ENCODE measurements at places on chromosomes 2 and 18.

- DNase-seq: no peak
Measured at GRCh38 chr2:139201516-139201915, 421.3 kb upstream of the NXPH2 start.

DNA sequence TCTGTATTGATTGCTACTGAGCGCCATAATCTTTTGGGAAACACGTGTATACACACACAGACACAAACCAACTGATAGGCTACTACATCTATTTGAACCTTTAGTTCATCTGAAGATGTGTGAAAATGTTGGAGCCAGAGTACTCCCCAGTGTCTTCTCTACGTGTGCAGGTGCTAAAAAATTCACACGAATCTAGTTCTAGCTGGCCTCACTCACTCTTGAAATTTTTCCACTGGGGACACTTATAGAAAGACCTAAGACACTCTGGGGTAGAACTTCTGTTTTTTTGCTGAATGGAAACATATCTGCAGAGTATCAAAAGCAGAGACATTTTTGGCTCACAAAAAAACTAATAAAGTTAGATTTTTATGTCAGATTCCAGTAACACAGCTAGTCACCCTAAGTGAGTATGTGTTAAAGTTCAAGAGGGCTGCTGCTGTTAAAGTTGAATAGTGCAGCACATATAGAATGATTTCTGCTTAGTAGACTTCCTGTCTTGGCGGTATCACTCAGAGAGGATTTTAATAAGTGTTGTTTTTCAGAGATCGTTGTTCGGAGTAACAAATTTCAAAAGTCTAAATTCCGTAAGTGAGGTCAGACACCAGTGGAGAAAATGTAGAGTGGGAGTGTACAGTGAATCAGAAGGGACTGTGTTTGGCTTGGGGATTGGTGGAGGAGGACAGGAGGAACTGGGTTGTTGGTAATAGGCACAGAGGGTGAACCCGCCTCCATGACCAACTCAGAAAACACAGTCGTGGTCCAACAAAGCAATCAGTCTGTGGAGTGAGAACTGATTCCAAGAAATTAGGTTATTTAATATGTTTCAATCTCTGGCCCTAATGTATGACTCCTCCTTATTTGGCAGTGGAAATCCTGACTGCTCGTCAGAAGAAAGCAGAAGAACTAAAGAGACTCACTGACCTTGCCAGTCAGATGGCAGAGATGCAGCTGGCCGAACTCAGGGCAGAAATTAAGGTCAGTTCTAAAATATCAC, 43.1 kb downstream of the KCTD18 start:
- no peak for DNase-seq

DNA sequence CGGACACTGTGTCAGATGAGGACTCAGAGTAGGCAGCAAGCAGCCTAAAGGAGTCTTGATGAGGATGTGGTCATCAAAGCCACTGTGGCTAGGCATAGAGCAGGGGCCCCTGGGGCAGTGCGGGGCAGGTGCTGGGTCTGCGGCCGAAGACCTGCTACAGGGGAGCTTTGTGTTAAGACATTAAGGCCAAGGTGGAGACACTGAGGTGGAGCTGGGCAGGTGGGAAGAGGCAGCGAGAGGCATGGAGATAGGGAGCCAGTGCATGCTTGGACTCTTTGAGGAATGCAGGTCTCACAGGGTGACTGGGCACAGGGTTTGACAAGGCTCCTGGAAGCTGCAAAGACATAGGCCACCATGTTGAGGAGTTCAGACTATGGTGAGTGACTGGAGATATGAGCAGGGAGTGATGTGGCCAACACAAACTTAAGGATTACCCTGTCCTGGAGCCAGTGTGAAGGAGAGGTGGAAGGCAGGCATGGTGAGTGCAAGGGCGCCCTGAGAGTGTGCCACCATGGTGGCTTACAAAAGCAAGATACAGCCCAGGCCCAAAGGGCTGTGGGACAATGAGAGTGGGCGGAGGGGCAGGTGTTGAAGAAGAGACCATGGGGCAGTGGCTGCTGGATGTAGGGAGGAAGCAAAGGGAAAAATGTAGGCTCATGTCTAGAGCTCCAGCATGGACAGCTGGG, 450.9 kb upstream of the HS6ST1 start:
- DNase-seq: no peak

- no peak for DNase-seq
Measured at GRCh38 chr2:171244970-171245782, 84.5 kb upstream of the TLK1 start.

GRCh38 chr2:133097666-133098065, 427.7 kb upstream of the LYPD1 start:
- DNase-seq: no peak

DNA sequence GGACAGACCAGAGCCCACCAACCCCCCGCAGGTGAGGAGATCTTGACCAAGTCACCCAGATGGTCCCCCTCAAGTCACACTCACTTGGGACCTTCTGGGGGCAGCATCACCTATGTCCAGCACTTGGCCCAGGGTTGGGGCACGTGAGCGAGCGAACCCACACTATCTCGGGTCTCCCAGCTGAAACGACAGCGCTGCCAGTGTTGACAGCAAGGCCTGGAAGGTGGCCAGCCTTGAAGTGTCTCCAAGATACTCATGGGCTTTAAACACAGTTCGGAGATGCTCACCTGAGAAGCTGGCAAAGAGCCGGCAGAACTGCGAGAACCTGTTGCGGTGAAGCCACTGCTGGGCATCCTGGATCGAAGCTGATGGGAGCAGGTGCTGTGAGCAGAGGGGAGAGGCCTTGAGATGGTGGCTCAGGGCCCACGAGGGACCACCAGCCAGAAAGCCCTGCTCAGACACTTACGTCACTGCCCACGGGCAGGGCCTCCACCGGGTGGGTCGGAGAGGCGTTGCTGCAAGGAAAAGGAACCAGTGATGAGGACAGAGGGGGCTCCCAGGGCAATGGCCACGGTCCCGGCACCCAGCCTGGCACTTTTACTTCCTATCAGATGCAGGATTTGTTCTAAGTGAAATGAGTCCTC, 47.5 kb downstream of the TFCP2L1 start:
- no peak for DNase-seq

- no peak for DNase-seq
Measured at GRCh38 chr2:125004106-125004800, 979.2 kb downstream of the CNTNAP5 start.

DNA sequence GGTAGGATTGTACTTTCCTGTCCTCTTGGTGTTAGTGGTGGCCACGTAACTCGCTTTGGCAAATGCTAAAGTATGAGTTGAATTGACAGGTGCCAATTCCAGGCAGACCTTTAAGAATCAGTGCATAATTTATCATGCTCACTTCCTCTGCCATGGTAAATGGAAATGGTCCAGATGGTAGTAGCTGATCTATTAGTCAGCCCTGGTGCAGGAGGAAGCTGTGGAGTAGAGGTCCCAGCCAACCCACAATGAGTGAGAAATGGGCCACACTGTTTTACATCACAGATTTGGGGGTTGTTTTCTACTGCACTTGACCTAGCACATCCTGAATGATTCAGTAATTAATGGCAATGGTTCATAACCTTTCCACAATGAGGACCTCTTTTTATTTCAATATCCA, 104.4 kb downstream of the RGPD3 start:
- DNase-seq: no peak

- no peak for DNase-seq
Measured at GRCh38 chr2:178331474-178332432, 119.2 kb downstream of the PRKRA start.

- DNase-seq: no peak
Measured at GRCh38 chr2:120564213-120565094, 171.2 kb upstream of the GLI2 start.

DNA sequence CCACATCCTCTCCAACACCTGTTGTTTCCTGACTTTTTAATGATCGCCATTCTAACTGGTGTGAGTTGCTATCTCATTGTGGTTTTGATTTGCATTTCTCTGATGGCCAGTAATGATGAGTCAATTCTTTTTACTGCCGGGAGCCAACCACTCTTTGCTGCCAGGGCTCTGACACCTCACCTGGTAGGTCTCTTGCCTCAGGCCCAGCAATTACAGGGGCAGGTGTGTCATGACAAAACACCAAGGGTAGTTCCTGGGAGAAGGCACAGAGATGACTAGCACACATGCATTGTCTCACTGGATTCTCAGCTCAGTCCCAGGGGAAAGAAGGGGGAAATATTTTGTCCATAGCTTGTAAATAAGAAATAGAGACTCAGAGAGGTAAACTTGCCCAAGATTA, 122.3 kb downstream of the CHST9 start:
- DNase-seq: no peak

DNA sequence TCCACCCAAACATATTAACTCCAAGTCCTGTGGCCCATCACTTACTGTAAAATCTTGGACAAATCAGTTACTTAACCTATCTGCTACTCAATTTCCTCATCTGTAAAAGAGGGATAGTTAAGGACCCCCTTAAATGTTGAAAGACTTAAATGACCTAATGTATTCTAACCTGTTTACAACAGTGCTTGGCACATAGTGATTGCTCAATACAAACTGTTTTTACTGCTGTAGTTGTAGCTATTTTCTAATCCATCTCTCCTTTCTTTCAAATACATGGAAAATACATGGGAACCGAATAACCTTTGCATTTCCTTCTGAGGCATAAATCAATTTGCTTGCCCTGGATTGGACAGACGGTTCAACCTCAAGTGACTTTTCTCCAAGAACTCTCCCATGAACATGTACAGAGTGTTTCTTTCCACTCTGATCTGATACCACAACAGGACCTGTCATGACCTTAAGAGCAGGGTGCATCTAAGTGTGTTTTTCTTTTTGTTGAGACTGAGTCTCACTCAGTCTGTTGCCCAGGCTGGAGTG, 2.7 kb downstream of the LNPK start:
- DNase-seq: no peak

DNA sequence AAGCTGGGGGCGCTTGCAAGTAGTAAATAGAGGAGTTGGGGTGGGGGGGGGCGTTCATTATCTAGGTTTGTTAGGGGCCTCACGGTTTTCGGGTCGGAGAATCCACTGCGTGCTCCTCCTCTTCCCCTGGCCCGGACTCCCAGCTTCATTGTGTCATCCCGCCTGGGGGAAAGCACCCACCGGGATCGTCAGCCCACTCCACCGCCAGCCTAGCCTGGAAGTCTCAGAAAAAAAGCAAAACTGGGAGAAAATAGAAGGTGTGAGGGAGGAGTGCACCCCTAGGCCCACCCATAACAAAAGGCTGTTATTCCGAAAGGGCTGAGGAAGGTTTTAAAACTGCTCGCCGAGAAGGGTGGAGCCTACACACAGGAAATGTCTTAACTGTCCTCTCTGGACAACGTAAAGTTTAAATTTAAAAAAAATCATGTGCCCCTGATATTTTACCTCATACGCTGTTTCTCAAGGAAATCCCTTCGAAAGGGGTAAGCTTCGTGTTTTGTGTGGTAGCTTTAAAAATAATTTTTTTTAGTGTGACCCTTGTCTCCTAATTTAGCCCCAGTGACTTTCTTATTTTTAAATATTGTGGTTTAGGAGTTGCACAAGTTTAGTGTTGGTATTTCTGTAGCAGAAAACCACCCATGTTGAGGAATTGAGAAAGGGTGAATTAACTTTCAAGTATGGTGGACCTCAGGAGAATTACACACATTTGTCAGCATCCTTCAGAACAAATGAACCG, 104.2 kb downstream of the SPTBN1 start:
- DNase-seq: no peak

DNA sequence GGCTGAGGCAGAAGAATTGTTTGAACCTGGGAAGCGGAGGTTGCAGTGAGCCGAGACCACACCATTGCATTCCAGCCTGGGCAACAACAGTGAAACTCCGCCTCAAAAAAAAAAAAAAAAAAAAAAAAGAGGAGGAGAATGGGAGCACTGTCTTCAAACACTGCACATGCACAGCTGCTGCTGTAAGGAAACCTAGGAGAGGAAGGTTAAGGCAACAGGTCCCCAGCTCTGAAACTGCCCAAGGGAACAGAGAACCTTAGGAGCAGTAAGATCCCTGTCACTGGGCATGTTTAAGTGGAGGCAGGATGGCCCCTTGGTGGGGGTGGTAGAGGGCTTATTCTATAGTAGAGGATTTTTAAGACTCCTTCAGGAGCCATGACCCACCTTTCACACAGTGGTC, 111.2 kb downstream of the CLIP4 start:
- no peak for DNase-seq

- no peak for DNase-seq
Measured at GRCh38 chr18:43635397-43635796, 358.1 kb upstream of the SYT4 start.

DNA sequence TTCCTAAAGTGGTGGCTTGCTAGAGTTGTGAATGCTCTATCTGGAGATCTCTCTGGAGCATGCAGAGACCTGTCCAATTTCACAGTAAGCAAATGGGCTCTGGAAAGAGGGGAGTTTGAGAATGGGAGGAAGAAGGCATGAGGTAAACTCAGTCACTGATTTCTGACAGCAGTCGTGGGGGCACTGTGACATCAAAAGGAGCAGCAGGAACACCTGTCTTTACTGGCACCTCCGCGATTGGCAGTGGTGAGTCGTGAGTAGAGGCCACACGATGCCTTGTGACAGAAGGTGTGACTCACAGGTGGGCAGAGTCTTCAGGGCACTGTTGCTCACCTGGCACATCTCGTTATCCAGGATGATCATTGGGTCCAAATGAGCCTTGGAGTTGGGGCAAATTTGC, 38.8 kb upstream of the CAVIN2 start:
- DNase-seq: no peak

- peak; percentile 80 for DNase-seq
Measured at GRCh38 chr2:170324640-170325046, 146.7 kb downstream of the MYO3B start.

- no peak for DNase-seq
Measured at GRCh38 chr2:177889818-177890460, 182.6 kb downstream of the PDE11A start.

- no peak for DNase-seq
Measured at GRCh38 chr18:48581206-48581605, 42.4 kb downstream of the CTIF start.

- no peak for DNase-seq
Measured at GRCh38 chr18:9809697-9810096, 76.1 kb upstream of the TXNDC2 start.

DNA sequence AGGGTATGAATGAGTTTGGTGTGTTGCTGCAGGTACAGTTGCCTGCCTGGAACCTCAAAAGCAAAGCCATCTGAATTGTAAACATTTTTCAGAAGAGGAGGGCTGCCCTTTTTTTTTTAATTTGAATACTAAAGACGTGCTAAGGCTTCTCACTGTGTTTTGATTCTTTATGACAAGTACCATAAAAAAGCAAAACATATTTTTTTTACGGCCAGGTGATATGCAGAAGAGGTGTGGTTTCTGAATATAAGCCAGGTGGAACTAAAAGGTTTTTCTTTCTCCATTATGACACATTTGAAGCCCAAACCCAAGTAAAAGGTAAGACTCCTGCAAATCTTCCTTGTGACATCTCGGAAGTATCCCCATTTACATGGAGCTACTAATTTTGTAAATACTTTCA, 246.3 kb downstream of the IRS1 start:
- DNase-seq: no peak

GRCh38 chr2:238853218-238853617, 5.3 kb downstream of the TWIST2 start:
- DNase-seq: no peak

Measured in iPS DF 19.7 (cell line).